ENCODE measurements at places on chromosomes 6 and 20.

- no peak for DNase-seq
Observed at GRCh38 chr20:20275636-20276035, 92.3 kb upstream of the INSM1 start.

DNA sequence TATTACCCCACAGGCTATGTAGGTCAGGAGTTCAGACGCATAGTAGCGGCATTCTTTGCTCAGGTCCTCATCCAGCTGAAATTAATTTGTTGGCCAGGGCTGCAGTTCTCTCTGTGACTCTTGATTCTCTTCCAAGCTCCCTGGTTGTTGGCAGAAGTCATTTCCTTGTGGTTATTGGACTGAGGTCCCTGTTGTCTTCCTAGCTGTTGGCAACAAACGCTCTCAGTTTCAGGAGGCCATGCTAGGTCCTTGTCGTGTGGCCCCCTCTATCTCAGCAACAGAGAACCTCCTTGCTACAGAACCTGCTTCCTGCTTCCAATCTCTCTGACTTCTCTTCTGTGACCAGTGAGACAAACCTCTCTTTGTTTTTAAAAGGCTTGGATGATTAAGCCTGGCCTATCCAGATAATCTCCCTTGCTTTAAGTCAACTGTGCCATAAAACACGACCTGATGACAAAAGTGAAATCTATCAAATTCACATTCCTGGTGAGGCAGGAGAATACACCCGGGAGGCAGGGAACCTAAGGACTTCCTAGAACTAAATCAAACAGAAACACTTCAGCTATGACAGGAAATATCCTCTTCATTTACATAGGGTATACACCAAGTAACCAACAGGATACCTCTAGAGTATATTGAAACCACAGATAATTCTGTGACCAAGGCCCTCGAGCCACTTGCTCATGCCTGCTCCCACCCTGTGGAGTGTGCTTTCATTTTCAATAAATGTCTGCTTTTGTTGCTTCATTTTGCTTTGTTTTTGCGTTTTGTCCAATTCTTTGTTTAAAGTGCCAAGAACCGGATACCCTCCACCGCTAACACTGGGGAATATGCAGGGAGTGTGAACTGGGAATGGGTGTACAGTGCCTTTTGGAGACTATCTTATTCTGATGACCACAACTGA is 196.0 kb downstream of the BTBD3 start:
- DNase-seq = no peak

DNA sequence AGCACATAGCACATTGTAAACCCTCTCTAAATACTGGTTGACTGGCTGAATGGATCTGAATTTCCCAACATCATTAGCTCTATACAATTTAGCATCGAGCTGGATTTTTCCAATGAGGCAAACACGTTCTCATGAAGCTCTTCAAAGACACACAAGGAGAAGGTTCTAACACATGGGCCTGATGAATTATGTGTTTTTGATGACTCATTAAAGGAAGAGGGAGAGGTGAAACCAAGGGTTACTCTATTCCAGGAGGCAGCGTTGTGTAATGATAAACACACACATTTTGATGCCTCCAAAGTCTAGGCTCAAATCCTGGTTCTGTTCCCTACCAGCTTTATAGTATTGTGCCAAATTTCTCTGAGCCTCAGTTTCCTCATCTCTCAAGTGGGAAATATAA is 84.3 kb downstream of the PFDN4 start:
- DNase-seq = no peak

- no peak for DNase-seq
Observed at GRCh38 chr20:10300582-10301446, 82.2 kb downstream of the SNAP25 start.

DNA sequence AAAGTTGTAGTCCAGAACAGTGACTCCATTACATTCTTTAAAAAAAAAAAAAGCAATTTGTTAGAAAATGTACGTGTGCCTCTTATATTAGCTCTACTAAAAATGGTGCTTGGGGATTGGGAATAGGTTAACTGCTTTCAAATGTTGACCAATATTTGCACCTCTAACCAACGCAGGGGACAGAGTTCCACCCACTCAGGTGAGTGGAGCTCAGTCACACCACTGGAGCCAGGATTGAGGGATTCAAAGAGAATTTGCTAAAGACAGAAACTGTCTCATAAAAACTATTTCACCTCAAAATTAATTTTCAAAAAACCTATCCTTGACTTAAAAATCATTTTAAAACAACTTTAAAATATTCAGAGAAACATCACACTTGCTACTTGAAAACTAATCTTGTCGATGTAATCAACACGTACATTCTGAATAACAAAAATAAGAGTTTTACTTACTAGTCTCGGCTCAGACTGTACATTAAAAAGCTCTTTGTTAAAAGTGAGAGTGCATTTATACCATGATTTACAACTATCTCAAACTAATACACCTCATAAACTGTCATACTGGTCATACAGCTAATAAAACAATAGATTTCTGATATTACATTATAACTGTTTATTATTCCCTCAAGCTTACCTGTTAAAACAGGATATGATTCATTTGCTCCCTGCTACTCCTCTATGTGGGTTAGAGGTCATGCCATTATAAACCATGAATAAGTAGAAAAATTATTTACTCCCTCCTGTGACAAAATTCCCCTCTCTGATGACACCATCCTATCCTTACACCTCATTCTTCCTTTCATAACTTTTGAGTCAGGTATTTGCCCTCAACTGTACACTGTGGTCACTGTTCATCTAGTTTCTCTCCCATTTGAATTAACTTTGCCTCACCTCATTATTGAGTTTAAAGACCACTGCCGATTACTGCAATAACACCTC is 88.6 kb downstream of the PDE10A start:
- DNase-seq = peak; percentile 90

GRCh38 chr6:155936551-155936950 is 480.9 kb upstream of the NOX3 start:
- DNase-seq = no peak

DNA sequence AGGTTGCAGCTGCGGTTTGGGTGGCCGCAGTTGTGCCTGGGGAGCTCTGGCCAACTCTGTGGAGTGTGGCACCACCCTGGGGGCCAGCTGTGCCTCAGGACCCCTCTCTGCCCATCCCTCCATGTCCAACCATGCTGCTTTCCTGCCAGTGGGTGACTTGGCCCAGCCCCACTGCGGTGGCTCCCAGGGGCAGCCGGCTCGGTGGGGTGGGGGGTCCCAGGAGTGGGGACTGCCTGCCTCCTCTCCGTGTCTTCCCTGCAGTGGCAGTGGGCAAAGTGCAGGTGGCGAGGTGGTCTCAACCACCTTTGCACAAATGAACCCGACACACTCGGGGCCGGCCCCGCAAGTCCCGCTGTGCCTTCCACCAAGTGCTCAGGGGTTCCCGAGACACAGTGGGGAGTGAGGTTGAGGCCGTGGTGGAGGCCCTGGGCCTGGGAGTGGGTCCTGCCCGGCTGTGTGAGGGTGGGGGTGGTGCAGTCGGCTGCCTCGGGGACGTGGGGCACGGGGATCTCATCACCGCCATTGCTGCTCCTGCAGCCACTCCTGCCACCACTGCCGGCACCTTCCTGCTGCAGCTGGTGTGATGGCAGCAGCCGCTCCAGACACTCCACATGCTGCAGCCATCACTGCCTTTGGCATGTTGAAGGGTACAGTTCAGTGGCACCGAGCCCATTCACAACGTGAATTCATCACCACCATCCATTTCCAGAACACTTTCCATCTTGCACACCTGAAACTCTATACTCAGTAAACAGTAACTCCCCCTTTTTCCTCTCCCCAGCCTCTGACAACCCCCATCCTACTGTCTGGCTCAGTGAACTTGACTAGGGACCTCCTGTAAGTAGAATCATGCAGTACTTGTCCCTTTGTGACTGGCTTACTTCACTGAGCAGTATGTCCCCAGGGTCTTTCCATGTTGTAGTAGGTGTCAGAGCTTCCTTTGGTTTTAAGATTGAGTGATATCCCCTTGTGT is 10.7 kb upstream of the SLCO4A1 start:
- DNase-seq = no peak

DNA sequence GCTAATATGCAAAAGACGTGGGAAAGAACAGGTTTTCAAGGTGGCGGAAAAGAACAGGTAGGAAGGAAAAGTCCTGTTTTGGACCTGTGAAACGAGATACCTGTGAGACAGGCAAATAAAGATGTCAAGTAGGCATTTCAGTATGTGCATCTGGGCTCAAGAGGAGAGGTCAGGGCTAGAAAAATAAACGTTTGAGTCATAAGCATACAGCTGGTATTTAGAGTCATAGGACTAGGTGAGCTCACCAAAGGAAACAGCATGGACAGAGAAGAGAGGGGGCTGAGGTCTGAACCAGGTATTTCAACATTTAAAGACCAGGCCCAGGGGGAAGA is 14.9 kb downstream of the MTFR2 start:
- no peak for DNase-seq

DNA sequence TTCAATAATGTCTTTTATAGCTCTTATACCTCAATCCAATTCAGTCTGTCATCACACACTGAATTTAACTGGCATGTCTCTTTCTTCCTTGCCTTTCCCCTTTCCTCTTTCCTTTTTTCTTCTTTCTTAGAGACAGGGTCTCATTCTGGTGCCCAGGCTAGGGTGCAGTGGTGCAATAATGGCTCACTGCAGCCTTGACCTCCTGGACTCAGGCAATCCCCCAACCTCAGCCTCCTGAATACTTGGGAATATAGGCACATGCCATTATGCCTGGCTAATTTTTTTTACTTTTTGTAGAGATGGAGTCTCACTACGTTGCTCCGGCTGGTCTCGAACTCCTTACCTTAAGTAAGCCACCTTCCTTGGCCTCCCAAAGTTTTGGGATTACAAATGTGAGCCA is 65.9 kb downstream of the CBFA2T2 start:
- DNase-seq = no peak

DNA sequence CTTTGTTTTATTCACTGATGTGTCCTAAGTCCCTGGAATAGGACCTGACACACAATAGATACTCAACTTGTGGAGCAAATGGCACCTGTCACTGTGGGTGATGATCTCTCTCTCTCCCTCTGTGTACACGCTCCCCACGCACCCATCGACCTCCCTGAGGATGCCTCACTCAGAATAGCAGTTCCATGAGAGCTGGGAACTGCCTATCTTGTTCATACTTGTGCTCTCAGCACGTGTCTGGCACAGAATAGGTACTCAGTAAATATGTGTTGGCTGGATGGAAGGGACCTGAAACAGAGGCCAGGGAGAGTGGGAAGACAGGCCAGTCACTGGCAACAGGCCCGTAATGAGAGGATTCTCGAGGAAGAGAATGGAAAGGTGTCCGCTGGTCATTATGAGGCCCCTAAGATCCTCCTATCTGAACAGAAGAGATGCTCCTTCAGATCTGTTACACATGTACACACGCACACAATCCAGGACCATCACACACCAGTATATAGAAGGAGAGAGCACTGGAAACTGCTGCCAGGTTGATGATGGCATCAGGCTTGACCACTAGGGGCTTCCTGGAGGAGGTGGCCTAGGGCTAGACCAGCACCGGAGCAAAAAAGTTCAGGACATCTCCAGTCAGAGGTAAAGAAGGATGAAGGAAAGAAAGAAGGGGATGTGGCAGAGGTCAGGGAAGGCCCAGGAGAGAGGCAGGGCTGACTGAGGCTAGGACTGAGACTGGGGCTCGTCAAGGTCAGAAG is 30.9 kb downstream of the VEGFA start:
- DNase-seq = no peak

GRCh38 chr20:58277107-58277506 is 32.4 kb upstream of the RAB22A start:
- DNase-seq = no peak

DNA sequence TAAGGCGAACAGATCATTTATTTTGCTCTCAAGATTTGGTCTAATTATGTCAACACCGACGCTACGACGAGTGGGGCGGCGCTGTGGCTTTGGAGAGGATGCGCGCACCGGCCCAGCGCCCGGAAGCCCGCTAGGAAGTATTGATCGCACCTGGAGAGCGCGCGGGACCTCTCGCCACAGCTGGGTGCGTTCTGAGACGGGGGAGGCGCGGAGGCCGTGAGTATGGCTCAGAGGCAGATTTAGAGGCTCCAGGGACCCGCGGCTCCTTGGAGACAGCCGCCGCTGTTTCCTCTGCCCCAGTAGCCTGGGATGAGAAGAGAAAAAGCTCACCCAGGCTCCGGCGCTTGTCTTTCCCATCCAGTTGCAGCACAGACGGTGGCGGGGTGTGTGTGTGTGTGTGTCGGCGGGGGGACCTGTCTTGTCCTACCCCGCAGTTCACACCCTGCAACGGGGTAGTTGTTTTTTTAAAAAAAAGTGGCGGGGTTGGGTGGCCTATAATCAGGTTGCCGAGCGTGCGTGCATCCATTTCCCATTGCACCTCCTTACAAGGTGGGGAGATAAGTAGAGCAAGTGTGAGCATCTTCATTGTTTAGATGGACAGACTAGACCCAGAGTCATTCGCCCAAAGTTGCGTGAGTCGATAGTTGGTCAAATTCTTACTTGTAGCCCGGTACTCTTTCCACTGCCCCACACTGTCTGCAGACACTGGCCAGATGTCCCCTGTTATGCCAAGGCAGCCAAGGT is 11.2 kb downstream of the TFAP2D start:
- DNase-seq = no peak

DNA sequence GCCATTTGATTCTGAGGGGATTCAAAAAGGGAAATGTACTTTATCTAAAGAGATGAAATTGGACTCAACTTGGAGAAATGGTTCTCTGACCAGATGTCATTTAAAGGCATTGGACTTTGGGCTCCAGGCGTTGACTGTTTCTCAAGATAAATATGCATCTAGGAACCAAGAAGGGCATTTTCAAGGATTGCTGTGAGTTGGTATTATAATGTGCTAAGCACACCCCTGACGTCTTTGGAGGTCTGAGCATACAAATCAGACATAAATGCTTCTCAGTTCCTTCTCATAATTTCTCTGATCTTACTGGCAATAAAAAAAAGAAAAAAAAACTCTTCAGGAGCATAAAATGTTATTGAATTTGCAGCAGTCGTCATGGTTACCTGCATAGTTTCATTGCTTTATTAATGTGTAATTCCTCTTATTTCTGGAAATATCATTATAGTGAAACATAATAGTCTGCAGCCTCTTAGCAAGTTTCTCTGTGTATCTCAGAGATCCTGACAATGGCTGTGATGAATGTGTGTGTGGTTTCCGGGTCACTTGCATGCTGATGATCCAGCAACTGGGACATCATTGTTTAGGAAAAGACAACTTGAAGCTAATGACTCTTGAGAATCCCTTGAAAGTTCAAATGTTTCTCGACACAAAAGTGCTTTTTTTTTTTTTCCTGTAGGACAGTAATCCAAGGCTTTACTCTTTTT is 136.0 kb downstream of the AIG1 start:
- peak; percentile 12 for DNase-seq

DNA sequence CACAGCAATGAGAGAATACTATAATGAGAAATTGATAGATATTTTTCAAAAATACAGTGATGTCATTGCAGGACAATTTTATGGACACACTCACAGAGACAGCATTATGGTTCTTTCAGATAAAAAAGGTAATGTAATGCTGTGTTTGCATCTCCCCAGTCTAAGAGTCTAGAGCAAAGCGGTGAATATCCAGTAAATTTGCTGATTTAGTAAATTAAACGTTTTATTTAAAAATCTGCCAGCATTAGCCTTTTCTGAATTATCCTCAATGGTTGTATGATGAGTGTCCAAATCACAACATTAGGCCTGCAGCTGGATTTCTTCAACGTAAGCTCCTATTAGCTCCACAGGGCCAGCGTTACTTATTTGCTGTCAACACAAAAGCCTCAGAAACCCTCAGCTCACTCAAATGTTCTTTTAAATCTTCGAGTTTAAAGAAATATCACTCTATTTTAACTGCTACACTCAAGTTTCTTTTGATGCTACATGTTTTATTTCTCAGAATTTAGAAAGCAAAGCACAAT is 16.0 kb downstream of the SMPDL3A start:
- DNase-seq = no peak

- DNase-seq = no peak
Observed at GRCh38 chr6:56288347-56288746, 41.0 kb upstream of the COL21A1 start.

- no peak for DNase-seq
Observed at GRCh38 chr20:44085616-44086434, 101.2 kb downstream of the JPH2 start.
